ENCODE measurements at places on chromosomes 4 and X. TPM values are rescaled to one million over a fixed set of nuclear protein-coding genes. Genes with fewer than 3 reads are reported as not detected.

LDOC1 gene
- 1.0 TPM for total RNA-seq

ZDHHC15 gene
- total RNA-seq: not detected

PABPC1L2A gene
- total RNA-seq: not detected

TSPAN6 gene
- 36.3 TPM for total RNA-seq

GPR173 gene
- 0.24 TPM for total RNA-seq

NXF2B gene
- total RNA-seq: 1.9 TPM

GLOD5 gene
- total RNA-seq: not detected

SMIM31 gene
- not detected for total RNA-seq

BMPR1B gene
- total RNA-seq: 1.7 TPM

RHOXF2B gene
- not detected for total RNA-seq

ARSJ gene
- total RNA-seq: 12.2 TPM

MTNR1A gene
- not detected for total RNA-seq

KIAA1210 gene
- total RNA-seq: not detected
